ENCODE measurements at places on chromosomes 16 and 17. TPM values are rescaled to one million over a fixed set of nuclear protein-coding genes. Genes with fewer than 3 reads are reported as not detected.

DNA sequence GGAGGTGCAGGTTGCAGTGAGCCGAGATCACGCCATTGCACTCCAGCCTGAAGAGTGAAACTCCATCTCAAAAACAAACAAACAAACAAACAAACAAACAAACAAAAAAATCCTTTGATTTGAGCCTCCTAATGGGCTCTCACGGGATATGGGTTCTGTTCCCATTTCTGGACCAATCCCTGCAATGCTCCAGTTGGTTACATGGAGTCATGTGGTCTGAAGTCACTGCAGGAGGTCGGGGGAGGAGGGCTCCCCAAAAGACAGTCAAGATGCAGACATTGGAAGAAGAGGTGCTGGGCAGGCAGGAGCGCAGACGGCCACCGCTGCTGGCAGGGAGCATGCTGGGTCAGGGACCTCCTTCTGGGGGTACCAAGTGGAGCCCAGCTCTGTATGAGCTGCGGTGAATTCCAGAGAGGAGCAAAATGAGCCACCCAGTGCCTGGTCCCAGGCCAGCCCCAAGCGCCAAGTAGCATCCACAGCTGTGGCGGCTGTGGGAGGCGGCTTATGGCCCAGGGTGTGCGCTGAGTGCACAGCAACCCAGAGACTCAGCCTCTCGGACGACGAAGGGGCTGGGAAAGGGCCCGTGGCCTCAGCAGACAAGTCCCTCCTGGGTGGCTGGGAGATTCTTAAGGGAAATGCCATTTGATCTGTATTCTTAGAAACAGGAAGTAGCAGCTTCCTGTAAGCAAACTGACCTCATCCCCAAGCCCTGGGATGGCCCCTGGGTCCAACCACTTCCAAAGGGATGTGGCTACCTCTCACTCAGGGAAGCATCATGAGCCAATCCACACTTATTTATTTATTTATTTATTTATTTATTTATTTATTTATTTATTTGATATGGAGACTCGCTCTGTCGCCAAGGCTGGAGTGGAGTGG, 19.6 kb upstream of the ATP2A3 start:
- no peak overlapping the region for H3K27ac ChIP-seq
- H3K27me3 ChIP-seq = no peaks in the 10 kb centered on the region
- H3K4me1 ChIP-seq = peaks cover 8% of the 10 kb centered on the region
- no peaks in the 10 kb centered on the region for H3K36me3 ChIP-seq
- no peak overlapping the region for H3K4me3 ChIP-seq

The PLXDC1 gene
- total RNA-seq = 1.4 TPM

The DERL2 gene
- total RNA-seq = 46.4 TPM

- no peak overlapping the region for H3K4me3 ChIP-seq
- no peaks in the 10 kb centered on the region for H3K36me3 ChIP-seq
- no peak overlapping the region for H3K27ac ChIP-seq
- no peak for DNase-seq
Observed at GRCh38 chr17:20043021-20043420, 33.9 kb downstream of the SPECC1 start.

The TBC1D3C gene
- not detected for total RNA-seq

All from activated naive CD4-positive, alpha-beta T cell treated with anti-CD3 and anti-CD28 coated beads for 36 hours (primary cell).